Fibroblast of mammary gland (primary cell): ENCODE measurements at places on chromosomes 13 and 19.

GRCh38 chr13:50425772-50426171, 410.5 kb downstream of the KCNRG start:
- no peak for DNase-seq

GRCh38 chr13:109610517-109610916, 175.9 kb downstream of the IRS2 start:
- peak; percentile 20 for DNase-seq

DNA sequence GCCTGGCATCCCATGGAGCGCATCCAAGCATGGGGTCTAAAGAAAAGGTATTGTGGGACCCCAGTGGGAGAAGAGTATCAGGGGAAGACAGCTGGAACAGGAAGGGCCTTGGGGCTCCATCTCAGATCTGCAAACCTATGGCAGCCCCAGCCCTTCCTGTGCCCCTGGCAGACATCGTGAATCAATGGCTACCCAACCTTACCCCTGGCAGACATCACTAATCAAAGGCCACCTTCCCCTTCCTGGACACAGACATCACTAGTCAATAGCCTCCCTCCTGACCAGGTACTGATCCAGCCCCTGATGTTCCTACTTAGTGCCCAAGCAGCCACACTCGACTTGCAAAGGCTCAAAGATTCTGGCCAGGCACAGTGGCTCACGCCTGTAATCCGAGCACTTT, 15.8 kb downstream of the F2RL3 start:
- no peak for DNase-seq

DNA sequence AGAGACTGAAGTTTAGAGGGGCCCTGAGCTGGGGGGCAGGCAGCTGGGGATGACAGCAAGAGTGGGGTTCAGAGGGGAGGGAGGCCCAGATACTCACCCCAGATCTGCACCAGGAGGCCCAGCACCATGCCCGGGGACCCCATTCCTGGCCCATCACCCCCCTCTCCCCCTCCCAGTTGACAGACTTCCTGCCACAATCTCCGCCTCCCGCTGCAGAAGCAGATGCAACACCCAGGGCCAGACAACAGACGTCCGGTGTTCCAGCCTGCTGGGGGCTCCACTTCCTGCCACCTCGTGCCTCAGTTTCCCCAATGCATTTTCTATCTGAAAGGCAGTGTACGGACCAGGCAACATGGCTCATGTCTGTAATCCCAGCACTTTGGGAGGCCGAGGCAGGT, at the start of gene TMIGD2:
TMIGD2 (minus strand) TSS at position 147 of the 398 bp plus-strand sequence; CDS start at position 143, 4 bp downstream.
- no peak for DNase-seq

DNA sequence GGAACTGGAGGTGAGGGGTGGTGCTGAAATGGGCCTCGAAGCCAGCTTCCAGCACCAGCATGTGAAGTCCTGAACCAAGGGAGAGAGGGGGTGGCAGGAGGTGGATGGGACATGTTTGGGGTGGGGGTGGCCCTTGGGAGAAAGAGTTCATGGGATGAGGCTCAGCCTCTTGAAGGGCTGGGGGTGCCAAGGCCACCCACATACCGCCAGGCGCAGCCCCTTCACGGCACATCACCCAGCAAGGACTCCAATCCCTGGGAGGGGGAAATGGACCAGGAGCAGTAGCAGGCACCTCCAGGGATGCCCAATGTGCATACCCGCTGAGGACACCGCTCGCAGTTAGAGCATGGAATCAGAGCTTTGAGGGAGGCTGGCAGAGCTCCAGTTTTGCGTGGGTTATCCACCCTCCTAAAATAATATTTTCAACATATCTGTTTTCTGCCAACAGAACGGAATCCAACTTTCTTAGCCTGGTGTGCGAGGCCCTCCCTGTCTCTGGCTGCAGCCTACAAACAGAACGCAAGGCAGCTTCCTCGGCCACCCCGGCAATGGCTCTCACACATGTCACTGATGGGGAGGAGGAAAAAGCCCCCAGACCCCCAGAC, 140.5 kb upstream of the VSTM2B start:
- no peak for DNase-seq

DNA sequence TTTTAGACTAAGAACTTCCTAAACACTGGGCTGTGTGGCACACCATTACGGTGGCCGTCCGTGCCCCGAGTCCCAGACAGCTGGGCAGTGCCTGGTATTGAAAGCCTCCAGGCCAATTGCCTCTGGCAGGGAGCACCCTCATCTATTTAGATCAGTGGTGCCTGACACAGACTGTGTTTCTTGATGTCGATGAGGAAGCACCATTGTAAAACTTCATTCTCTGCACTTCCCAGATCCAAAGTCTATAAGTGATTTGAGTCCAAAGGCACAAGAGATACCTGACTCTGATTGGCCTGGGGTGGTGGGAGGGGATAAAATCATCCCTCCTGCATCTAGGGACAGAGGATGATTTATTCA, 8.5 kb upstream of the STK24 start:
- no peak for DNase-seq

DNA sequence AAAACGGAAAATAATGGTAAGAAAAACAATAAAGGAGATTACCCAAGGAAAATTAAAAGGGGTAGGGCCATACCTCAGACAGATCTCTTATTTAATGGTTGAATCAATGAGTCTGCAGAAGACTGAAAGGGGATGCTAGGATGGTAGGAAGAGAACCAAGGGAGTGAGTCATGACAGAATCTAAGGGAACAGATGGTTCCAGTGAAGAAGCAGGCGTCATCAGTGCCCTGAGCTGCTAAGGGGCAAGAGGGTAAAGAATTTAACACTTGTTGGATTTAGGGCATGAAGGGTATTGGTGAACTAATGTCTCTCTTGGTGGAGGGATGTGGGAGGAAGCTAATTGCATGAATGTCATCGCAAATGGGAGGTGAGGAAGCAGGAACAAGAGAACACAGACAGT, 329.2 kb upstream of the TSHZ3 start:
- DNase-seq = peak; percentile 18

GRCh38 chr19:15304140-15304705, 28.1 kb downstream of the BRD4 start:
- DNase-seq = peak; percentile 62

- DNase-seq = peak; percentile 94
Measured at GRCh38 chr13:49641801-49642291, 13.5 kb downstream of the ARL11 start.

- DNase-seq = peak; percentile 72
Measured at GRCh38 chr13:42525035-42525504, 48.9 kb upstream of the TNFSF11 start.

DNA sequence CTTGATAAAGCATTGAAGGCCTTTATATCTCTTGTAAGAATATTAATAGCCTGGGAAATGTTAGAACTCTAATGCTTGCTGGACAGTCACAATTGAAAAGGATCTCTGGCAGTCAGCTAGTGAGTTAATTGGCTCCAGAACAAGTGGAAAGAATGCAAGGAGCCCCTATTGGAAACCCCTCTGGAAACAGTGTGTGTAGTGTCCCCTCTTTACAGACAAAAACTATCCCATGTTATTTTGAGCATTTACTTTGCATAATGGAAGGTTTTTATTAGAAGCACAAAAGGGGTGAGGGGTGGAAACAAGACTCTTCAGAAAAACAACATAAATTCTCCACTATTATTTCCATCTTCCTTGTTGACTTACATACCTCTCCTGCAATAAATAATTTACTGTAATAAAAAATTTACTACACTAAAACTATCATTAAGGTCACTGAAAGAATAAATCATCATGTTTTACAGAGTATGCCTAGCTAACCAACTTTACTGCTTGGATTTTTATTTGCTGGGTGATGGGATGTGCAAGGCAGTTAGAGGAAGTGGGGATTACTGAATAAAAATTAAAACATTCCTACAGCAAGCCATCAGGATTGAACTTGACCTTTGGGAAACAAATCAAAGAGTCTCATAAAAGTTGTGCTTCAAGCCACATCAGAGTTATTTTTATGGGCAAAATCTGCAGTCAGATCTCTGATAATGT, 610.4 kb downstream of the TBC1D4 start:
- DNase-seq = no peak

- no peak for DNase-seq
Measured at GRCh38 chr19:35316560-35316959, 12.4 kb upstream of the CD22 start.

DNA sequence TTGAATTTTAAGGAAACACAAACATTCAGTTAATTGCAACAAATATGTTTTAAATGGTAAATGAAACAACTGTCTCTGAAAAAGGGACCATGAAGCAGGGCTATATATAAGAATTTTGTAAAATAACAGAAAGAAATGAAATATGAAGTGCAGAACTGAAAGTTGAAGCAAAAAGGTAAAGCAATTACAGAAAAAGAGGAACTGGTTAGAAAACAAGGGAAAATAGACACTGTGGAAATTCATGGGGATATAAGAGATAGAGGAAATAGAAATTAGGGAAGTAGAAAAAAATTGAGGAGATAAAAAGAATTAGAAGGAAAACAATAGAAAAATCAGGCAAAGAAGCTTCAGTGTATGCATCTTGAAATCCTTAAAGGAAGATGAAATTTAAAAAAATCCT, 40.0 kb upstream of the TDRD3 start:
- DNase-seq = no peak

DNA sequence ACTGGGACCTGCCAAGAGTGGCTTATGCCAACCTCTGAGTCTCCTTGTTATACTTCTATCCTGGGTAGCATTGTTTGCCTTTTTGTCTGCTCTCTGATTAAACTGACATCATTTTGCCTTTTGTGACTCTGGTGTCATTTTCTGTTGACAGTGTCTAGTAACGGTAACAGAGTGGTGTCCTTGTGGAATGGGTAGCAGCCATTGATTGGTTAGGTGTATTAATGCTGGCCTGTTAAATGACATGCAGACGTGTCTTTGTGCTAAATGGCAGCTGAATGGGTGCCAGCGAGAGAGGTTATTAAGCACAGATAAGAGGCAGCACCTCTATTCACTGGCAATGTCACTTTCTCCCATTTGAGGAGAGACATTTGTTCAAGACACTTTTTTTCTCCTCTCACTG, 1289.4 kb downstream of the PCDH9 start:
- no peak for DNase-seq

DNA sequence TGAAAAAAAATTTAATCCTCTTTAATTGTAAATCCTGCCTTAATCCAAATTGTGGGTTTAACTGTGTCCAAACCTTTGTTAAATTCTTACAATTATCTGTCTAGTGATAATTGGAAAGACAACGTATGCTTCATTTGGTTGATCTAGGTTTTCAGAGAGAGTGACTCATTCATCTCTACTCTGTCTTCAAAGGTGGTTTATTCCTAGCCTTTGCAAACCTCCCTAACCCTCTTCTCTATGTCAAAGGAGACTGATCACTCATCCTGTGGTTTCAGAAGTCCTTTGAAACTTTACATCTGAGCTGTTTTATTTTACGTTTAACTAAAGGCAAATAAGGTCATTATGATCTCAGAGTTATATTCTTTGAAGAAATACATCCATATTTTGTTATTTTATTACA, 8.8 kb upstream of the OXGR1 start:
- peak; percentile 49 for DNase-seq

DNA sequence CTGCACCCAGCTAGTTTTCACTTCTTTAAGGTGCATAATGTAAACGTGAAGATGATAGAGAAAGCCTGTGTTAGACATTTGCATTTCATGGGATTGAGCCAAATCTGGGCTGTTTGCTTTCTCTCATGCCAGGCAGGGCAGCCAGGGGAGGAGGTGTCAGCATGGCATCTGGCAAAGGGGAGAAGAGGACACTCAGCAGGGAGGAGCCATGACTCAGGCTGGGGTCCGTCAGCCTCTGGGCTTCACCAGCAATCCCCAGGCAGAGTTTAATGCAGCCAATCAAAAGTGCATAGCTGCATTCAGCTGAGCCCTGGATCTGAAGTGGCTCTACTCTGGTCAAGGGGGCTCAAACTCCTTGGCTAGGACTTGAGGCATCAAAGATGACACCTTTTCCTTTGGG, 23.5 kb downstream of the EBPL start:
- DNase-seq = peak; percentile 45

DNA sequence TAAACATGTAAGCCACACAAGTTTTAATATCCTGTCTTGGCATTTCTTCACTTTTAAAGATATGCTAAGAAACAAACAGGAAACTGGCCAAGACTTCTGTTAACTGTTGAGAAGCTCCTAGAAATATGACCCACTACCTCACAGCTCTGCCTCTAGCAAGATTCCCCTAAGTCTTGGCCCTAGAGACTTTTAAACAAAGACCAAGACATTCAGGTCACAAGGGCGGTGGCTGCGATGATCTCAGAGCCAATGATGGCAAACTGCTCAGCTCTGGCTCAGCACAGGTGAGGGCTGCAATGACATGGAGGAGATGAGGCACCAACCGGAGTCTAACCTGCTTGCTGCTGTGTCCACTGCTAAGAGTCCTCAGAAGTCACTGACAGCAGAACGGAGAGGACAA, 114.8 kb downstream of the SUCLA2 start:
- DNase-seq = no peak

- no peak for DNase-seq
Measured at GRCh38 chr13:74910415-74910814, 571.6 kb downstream of the TBC1D4 start.

GRCh38 chr13:111007209-111007608, 92.3 kb upstream of the ANKRD10 start:
- no peak for DNase-seq

- no peak for DNase-seq
Measured at GRCh38 chr13:105213512-105213911, 1322.0 kb downstream of the EFNB2 start.

DNA sequence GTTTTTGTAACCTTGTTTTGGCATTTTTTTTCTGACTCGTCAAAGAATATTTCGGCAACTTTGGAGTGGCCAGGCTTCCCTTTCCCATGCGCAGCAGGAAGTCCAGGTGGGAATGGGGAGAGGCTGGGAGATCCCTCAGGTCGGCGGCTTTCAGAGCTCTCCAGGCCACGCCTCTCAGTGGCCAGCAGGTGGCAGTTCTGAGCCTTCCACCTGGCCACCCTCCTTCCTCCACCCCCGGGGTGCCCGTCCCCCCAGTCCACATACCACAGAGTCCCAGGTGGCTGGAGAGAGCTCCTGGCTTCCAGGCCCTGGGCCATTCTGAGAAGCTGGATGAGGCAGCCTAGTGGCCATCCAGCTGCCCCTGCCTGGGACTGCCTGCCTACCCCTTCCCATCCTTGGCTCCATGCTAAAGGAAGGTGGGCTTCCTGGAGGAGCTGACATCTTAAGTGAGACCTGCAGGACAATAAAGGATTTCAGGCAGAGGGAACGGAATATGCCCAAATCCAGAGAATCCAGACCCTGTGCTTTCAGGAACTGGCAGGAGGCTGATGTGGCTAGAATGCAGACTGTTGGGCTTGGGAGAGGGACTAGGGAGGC, 46.3 kb downstream of the CCNE1 start:
- DNase-seq = no peak

DNA sequence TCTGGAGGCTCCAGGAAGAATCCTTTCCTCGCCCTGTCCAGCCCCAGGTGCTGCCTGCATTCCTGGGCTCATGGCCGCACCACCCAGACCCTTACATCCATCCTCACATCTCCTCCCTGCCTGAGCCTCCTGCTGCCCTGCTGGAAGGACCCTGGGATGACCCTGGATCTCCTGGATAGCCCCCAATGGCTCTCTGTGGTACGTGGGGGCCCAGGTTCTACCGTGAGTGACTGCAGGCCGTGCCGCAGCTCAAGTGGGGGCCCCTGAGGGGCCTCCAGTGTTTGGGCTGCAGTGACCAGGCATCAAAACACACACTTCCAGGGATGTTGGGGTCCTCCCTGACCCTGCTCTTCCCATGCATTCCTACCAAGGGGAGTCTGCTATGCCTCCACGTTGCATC, 8.3 kb upstream of the MCF2L start:
- no peak for DNase-seq

- DNase-seq = peak; percentile 72
Measured at GRCh38 chr13:45280751-45281634, 60.0 kb downstream of the TPT1 start.
